Panc1 (cell line): ENCODE measurements at places on chromosomes 16 and 17. TPM values are rescaled to one million over a fixed set of nuclear protein-coding genes. Genes with fewer than 3 reads are reported as not detected.

The OR1F1 gene
- 0.26 TPM for total RNA-seq

The SCN4A gene
- total RNA-seq, result 0.03 TPM

The TIGD7 gene
- 4.5 TPM for total RNA-seq

The KRTAP16-1 gene
- total RNA-seq, result not detected

The CHRNE gene
- 0.13 TPM for total RNA-seq

The GAST gene
- total RNA-seq, result not detected

DNA sequence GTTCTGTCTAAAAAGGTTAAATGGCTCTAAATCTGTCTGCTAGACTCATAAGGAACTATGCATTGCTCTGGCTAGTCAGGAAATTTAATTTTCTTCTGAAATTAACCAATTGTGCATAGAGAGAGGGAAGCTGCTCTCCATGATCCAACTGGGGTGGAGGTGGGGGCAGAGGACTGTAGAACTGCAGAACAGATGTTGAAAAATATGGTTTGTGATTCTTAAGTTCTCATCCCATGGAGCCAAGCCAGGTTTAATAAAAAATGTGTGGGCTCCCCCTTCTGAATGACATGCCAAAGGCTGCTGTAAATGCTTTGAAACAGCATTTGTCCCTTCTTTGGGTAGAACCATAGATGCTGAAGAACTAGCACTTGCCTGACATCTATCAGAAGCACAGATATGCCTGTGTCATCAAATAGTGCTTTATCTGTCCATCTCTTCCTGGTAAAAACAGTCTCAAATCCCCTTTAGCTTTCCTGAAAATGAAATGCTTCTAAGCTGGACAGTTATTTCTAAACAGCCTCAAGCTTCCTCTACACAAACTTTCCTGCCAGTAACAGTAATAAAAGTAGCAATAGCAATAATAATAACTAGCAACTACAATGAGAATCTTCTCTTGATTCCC lies 221.4 kb downstream of the CDH8 start:
- no peak for DNase-seq

GRCh38 chr17:3893720-3894116 lies 865 bp upstream of the CAMKK1 start:
- DNase-seq, result no peak

- no peak for DNase-seq
These were observed 138.5 kb upstream of the CDH5 start for GRCh38 chr16:66227766-66228530.

DNA sequence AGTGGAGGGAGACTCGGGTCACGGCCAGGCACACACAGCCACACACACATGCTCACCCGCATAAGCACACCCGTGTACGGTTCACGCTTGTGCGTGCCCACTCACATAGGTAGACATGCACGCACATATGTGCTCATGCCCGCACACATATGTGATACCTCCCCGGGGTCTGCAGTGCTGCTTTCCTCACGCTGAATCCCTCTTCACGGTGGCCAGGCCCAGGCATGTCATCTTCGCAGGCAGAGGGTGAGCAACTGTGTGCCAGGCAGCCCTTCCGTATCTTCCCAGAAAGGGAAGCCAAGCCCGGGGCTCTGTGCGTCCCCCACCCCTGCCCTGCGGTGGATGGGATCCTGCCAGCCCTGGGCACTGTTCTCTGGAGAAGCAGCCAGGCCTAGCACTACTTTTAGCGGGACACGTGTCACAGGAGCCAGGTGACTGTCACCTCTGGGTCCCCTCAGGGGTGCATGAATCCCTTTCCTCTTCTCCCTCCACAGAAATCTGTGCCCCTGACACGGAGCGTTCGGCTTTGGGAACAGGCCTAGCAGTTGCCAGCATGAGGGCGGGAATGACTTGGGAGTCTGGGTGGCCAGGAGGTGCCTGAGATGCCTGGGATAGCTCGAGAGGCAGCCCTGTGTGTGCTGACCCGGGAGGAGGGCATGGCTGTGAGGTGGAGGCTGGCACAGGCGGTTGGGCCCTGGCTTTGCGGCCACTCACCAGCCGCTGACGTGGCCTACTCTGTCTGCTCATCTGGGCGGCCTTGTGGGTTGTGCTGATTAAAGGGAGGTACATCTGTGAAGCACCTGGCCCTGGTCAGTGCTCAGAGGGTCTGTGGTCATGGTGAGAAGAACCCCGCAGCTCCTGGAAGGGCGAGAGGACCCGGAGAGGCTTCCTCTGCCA lies 47.5 kb downstream of the BAIAP2 start:
- DNase-seq, result no peak

DNA sequence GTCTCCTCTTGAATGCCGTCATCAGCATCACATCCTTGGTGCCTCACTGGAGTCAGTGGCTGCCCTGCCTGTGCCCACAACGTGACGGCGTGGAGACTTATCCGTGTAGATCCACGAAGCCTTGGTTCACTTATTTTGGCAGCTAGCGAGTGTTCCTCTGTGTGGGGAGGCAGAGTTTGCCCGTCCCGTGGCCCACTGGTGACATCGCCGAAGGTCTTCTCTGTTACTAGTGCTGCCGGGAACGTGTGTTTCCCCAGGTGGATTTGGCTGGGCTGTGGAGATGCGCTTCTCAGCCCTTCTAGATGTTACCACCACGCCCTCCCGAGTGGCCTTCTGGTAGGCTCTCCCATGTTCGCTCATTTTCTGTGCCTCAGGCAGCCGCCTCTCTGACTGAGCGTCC lies 169.6 kb downstream of the SEC14L1 start:
- DNase-seq, result no peak

GRCh38 chr16:16045879-16046278 lies 96.5 kb downstream of the ABCC1 start:
- DNase-seq, result no peak
